ENCODE measurements at places on chromosomes 7 and 10.
A peak's percentile ranks its signal among the peaks of the same experiment; 100 is the strongest.

- no peak for DNase-seq
Observed at GRCh38 chr7:116691664-116692063, 19.7 kb downstream of the MET start.

DNA sequence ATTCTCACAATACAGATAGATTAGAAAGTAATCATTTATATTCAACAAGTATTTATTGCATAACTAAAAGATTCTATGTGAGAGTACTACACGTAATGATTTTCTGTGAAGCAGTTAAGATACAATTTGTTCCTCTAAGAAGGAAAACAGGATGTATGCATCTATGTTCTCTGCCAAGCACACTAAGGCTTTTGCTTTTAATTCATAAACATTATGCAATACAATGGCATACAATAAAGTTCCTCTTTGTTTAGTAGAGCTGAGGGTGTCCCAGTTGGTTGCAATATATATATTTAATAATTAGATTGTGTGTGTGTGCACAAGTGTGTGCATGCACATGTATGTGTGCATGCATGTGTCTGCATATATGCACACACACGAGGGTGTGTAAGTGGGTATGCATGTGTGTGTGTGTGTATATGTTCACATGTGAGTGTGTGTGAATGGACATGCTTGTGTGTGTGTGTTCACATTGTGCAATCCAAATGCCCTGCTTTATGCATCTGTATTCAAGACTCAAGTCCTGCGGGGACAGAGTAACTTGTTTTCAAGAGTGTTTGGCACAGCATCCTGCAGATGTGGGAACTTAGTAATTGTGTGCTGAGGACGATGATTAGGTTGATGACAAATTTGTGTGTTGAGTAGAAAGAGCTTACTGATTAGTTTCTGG lies 481.5 kb upstream of the KLF6 start:
- DNase-seq: no peak

DNA sequence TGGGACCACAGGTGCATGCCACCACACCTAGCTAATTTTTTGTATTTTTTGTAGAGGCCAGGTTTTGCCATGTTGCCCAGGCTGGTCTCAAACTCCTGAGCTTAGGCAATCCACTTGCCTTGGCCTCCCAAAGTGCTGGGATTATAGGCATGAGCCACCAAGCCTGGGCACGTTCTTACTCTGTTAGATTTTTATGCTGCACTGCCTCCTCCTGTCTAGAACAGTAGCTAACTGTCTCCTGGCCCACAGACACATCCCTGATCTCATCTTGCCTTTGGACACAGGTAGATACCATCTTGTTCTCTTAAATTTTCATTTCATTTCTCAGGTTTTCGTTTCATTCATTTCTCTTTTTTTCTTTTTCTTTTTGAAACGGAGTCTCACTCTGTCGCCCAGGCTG lies 41.1 kb downstream of the BLVRA start:
- DNase-seq: no peak

GRCh38 chr10:61655335-61655851 lies 7.3 kb upstream of the CABCOCO1 start:
- no peak for DNase-seq

GRCh38 chr10:47282657-47283018 lies 17.4 kb upstream of the GDF10 start:
- no peak for DNase-seq

GRCh38 chr7:140384894-140385545 lies 13.3 kb downstream of the SLC37A3 start:
- DNase-seq: no peak

- DNase-seq: no peak
Observed at GRCh38 chr7:38704751-38705150, 73.6 kb upstream of the AMPH start.

DNA sequence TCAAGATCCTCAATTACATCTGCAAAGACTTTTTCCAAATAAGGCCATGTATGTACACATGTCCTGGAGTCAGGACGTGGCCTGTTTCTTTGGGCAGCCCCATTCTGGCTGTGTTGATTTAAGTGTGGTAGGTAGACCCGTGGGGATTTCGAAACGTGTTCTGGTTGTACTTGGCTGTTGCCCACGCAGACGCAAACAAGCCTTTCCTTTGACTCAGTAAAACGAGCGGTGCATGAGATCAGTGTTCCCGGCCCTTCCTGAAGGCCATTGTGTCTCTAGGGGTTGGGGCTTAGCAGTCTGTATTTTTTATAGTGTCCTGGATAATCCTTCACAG lies 64.8 kb upstream of the DNAJB6 start:
- DNase-seq: peak; percentile 65

GRCh38 chr7:32890793-32891042 lies 842 bp downstream of the KBTBD2 start:
- DNase-seq: no peak

GRCh38 chr10:79424221-79425073 lies 21.0 kb downstream of the ZCCHC24 start:
- no peak for DNase-seq

GRCh38 chr10:29980084-29980483 lies 79.3 kb downstream of the JCAD start:
- DNase-seq: no peak

GRCh38 chr10:86105181-86105580 lies 261.4 kb downstream of the GRID1 start:
- DNase-seq: no peak

- no peak for DNase-seq
Observed at GRCh38 chr7:108293149-108293612, 163.0 kb upstream of the LAMB4 start.

- DNase-seq: no peak
Observed at GRCh38 chr7:131848033-131848432, 291.6 kb upstream of the PODXL start.

- no peak for DNase-seq
Observed at GRCh38 chr7:113199136-113199535, 80.8 kb upstream of the SMIM30 start.

GRCh38 chr7:3712841-3713240 lies 411.8 kb downstream of the SDK1 start:
- no peak for DNase-seq

GRCh38 chr10:48623607-48624132 lies 18.8 kb upstream of the ARHGAP22 start:
- DNase-seq: no peak

GRCh38 chr10:13971601-13972475 lies 358.9 kb downstream of the FRMD4A start:
- DNase-seq: no peak

- no peak for DNase-seq
Observed at GRCh38 chr10:24305551-24306506, 96.9 kb downstream of the KIAA1217 start.

GRCh38 chr10:30357075-30357801 lies 8.2 kb upstream of the MTPAP start:
- no peak for DNase-seq

GRCh38 chr7:138570715-138571114 lies 110.7 kb downstream of the TRIM24 start:
- DNase-seq: no peak

GRCh38 chr10:88120599-88121333 lies 257.3 kb downstream of the PTEN start:
- DNase-seq: no peak

GRCh38 chr7:122748195-122748594 lies 45.5 kb upstream of the RNF148 start:
- DNase-seq: no peak

GRCh38 chr10:517241-517830 lies 172.1 kb downstream of the DIP2C start:
- no peak for DNase-seq

DNA sequence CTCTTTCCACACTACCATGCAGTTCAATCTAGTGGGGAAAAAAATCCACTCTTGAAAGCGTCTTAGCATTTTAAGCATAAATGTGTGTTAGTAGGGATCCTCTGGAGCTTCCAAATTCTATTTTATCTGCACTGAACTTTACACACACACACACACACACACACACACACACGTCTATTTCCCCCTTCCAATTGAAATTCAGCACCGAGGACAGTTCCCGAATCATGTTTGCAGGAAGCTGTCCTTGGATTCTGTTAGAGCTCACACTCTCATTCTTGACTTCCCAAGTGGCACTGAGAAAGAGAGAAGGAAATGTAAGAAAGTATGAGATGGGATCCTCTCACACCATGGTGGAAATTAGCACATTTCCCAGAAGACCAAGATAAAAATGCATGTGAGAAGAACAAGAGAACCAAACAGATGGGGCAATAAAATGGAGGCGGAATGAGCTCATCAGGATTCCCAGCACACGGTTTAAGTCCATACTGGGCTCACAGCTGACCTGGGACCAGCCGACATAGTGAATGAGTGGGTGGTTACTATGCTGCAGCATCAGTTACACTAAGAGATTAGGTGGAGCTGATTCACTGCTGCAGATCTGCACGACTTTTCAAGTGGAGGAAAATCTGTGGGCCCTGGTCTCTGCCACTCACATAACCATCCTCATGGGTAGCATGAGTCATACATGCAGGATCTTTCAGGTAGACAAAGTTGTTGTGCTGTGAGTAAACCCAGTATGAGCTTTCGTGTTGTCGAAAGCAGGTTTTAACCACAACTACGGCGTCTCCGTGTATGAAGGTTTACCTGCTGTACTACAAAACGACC lies 3.3 kb upstream of the NPTX2 start:
- peak; percentile 14 for DNase-seq

DNA sequence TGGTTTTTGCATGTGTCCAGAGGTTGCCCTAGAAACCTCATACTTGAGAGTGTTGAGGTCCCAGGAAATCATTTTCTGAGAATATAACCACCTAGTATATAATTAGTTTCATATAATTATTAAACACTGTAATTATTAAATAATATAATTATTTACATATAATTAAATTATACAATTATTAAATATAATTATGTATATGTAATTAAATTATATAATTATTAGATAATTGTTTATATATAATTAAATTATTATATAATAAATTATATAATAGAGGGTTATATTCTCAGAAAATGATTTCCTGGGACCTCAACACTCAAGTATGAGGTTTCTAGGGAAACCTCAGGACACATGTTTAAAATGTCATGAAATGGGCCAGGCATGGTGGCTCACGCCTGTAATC lies 27.6 kb downstream of the SCRN1 start:
- no peak for DNase-seq

GRCh38 chr10:110646417-110647135 lies 2.4 kb downstream of the RBM20 start:
- DNase-seq: no peak

DNA sequence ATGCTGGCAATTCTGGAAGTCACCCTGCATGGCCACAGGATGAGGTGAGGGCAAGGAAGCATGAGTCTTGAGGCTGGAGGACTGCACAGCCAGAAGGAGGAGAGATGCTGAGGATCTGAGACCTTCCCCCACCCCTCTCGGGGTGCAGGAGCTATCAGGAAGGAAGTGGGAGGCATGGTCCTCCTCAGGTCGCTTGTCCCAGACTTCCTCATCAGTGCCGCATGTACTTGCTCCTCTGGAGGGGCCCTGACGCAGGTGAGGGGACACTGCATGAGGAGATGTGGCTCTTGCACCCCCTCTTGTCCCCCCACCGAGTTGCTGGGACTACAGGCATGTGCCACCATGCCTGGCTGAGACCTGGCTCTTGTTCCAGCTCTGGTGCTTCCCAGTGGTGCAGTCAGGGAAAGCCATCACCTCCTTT lies 5.7 kb upstream of the ZMIZ1 start:
- DNase-seq: no peak

- no peak for DNase-seq
Observed at GRCh38 chr10:4635883-4636282, 190.1 kb upstream of the AKR1E2 start.

DNA sequence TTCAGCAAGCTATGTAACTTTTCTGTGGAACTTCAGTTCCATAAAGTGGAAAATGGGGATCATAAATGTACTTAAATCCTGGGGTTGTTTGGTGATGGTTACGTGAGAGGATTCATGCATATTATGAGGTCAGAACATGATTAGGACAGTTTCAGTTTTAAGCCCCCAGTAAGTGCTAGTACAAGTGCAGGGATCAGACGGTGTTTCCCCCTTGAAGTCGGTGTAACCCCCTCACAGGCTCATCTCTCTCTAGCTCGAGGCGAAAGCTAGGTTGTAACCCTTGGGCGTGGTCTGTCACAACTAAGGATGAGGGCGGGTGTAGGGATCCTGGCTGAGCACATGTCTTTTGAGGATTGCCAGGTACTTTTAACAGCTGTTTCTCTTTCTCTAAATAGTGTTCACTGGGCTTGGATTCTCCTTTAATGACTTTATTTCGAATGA lies 84.7 kb downstream of the SPAG6 start:
- no peak for DNase-seq

- no peak for DNase-seq
Observed at GRCh38 chr10:92241158-92241500, 49.7 kb downstream of the CPEB3 start.

DNA sequence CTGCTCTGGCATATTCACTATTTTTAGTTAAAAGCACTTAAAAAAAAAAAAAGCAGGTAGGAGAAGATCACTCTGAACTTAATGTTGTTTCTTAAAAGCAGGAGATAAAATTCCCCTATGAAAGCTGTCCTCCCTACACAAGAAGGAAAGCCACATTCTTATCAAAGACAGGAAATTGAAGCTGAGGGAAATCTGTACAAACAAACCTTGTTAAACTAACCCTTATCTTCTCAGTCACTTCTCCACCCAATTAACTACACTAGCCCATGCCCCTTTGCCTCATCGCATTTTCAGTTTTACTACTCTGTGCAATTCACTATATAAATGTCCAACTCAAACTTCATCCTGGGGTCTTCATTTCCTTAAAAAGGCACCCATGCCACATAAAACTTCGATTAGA lies 2.7 kb upstream of the CDCA7L start:
- DNase-seq: no peak

DNA sequence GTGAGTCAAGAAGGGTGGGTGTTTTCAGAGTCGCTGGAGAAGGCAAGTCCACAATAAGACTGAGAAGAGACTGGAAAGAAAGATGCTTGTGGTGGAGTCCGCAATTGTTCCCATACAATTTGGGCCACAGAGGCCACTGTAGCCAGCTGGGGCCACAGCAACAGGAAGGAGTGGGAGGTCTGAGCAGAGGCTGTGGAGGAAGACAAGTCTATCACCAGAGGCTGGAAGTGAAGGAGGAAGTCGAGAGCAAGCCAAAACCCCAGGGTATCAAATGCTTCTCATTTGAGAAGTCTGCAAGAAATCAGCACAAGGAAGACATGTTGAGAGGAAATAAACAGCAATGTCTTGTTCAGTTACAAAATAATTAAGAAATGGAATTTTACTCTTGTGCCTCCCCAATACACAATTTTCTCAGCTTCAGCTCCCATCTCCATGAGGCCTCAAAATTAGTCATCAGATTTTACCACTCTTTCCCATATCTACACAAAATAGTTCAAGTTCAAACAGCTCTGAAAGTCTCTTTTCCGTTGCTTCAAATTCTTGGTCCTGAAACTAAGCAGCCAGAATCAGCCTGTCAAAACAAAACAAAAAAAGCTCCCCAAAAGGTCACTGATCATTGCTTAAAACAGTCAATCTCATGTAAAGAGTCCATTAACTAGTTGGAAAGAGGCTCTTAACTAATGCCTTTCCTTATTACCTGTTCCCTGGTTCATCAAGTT lies 31.6 kb downstream of the SLC16A12 start:
- DNase-seq: no peak

Measured in HFF-Myc (cell line).